ENCODE measurements at places on chromosomes 2 and 18.

- DNase-seq = no peak
These were observed 203.5 kb upstream of the TMEFF2 start for GRCh38 chr2:192398236-192398635.

DNA sequence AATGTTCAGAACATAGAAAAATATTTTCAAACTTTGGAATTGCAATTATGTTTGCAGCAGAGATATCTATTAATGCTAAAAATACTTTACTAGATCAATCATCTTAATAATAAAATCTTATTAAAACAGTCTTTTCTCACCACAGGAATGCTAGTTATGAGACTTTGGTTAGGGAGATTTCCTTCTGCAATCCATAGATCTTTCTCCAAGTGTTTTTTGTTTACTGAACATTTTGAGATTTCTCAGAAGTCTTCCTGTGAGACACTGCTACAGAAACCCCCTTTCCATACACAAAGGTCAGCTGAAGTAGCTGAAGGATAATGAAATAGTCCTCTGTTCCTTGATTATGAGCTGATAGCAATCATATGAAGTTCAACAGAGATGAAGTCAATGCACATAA, 59.4 kb upstream of the RAPH1 start:
- no peak for DNase-seq

- DNase-seq = no peak
These were observed 290.3 kb upstream of the ID2 start for GRCh38 chr2:8391584-8391983.

DNA sequence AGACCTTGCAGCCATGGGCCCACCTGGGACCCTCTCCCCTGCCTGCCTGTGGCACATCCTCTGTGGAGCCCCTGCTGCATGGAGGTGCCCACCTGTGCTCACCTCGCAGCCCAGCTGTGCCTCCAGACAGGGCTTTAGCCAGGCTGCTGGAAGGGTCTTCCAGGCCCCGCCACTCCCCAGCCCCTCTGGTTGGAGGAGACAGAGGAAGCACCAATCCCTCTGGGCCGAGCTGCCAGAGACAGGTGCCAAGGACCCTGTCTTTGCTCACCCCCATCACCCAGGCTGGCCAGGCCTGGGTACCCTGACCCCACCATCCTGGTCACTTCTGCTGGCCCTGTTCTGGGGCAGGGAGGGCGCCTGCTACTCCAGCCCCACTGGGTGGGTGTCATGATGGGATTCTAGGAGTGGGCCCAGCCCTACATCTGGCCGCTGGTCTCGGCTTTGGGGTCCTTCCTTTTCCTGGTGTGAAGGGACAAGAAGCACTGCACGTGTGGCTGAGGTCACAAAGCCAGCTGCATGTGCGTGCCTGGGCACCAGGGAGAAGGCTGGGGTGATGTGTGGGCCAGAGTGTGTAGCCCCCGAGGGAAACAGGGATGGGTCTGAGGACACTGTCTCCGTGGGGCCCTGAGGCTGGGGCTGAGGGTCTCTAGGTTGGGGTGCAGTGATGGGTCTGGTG, 9.3 kb upstream of the NEU4 start:
- no peak for DNase-seq

- no peak for DNase-seq
These were observed 543.7 kb downstream of the TRIB2 start for GRCh38 chr2:13260402-13260801.

DNA sequence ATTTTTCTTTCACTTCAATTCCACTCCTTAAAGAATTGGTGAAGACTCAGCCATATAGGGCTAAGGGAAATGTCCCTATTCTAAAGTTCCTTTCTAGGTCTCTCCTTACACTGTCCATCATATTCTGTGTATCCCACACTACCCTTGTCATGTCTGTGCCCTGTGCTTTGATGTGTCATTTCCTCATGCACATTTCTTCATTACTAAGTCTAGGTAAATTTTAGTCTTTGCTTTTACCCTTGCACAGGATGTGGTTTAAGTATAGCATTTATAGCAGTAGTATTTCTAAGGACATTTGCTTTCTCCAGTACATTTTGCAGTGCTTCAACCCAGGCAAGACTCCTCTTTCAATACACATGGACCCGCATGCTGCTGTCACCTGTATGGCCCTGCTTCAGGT, 221.5 kb upstream of the ACVR2A start:
- peak; percentile 42 for DNase-seq

GRCh38 chr2:134668821-134669220, 50.0 kb downstream of the TMEM163 start:
- peak; percentile 77 for DNase-seq
